Uterine smooth muscle cell (primary cell): ENCODE measurements at places on chromosomes 1 and 21. TPM values are rescaled to one million over a fixed set of nuclear protein-coding genes. Genes with fewer than 3 reads are reported as not detected.

The KRTAP19-1 gene
- not detected in 2 replicates for total RNA-seq

The SVBP gene
- 13.2 and 13.4 TPM in 2 replicates for total RNA-seq

The ARHGAP29 gene
- total RNA-seq, result 100 and 150 TPM in 2 replicates

The B3GALT2 gene
- under 0.01 and 0.12 TPM in 2 replicates for total RNA-seq

The TAGLN2 gene
- total RNA-seq, result 187 and 331 TPM in 2 replicates

The SH2D5 gene
- 23.7 and 29.5 TPM in 2 replicates for total RNA-seq

The NUP210L gene
- under 0.01 and 0.12 TPM in 2 replicates for total RNA-seq

The BCL2L15 gene
- total RNA-seq, result 0.11 and 0.12 TPM in 2 replicates

The CELA3A gene
- not detected in 2 replicates for total RNA-seq

The KCNA3 gene
- 1.5 and 1.6 TPM in 2 replicates for total RNA-seq
